Activated CD4-positive, alpha-beta T cell treated with anti-CD3 and anti-CD28 coated beads, Interleukin-2, amount 10 ng/mL, durations not matched to agents 24 days and 14 days (primary cell): ENCODE measurements at places on chromosomes 1 and 21. TPM values are rescaled to one million over a fixed set of nuclear protein-coding genes. Genes with fewer than 3 reads are reported as not detected.

Gene LCE2B
- total RNA-seq: not detected in 2 replicates

Gene OLFML2B
- not detected in 2 replicates for total RNA-seq

Gene KLHDC7A
- total RNA-seq: not detected in 2 replicates

Gene GJA5
- total RNA-seq: not detected in 2 replicates

Gene HAPLN2
- total RNA-seq: not detected in 2 replicates

Gene RNU1-2
- total RNA-seq: 1,962 and 2,189 TPM in 2 replicates

Gene TRIM67
- total RNA-seq: not detected in 2 replicates

Gene SLAMF1
- total RNA-seq: 113 and 114 TPM in 2 replicates

Gene PYHIN1
- total RNA-seq: 10.4 and 11.3 TPM in 2 replicates
